ENCODE measurements at places on chromosomes 3 and 15. TPM values are rescaled to one million over a fixed set of nuclear protein-coding genes. Genes with fewer than 3 reads are reported as not detected.
A peak's percentile ranks its signal among the peaks of the same experiment; 100 is the strongest.

PIGBOS1 gene
- total RNA-seq: 14.5 TPM

GRCh38 chr3:15313461-15313860 lies 18.9 kb downstream of the SH3BP5 start:
- no peak for DNase-seq

DNA sequence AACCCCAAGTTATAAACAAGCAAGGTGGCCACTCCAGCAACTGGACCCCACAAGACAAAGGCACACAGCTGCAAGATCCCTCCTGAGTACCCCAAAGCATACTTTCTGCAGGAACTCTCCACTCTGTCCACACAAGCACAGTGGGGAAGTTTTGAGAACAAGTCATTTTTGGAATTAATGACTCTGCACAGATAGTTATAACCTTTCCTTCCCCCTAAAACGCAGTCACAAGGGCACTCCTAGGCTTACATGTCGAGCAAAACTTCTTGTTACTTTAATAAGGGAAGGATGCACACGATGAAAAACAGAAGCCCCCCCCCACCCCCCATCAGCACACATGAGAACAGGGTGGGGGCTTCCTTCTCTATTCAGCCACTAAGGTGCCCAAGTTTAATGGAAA lies 1.2 kb downstream of the STIMATE start:
- no peak for DNase-seq

DNA sequence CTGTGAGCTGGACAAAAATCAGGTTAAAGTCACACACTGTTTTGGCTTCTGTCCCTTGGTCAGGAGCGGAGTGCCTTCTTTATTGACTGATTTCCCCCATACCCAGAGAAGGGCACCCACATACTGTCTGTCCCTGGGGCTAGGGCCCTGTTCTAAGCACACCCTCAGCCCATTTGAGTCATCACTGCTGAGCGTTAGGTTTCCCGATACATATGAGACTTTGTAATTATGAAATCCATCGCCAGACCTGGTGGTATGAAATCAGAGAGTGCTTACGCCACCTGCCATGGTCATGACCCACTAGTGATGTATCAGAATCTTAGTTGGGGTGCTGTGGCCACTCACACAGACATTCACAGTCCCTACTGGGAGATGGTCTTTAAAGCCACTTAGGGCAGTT lies 96.8 kb downstream of the CHDH start:
- no peak for DNase-seq

- DNase-seq: no peak
Measured at GRCh38 chr3:144241404-144241803, 269.8 kb downstream of the DIPK2A start.

GRCh38 chr15:68609629-68610028 lies 30.8 kb downstream of the CORO2B start:
- DNase-seq: peak; percentile 74
